ENCODE measurements at places on chromosomes 3 and 15. TPM values are rescaled to one million over a fixed set of nuclear protein-coding genes. Genes with fewer than 3 reads are reported as not detected.

MINAR1 gene
- total RNA-seq, result 0.50 TPM

KLHL40 gene
- total RNA-seq, result 0.17 TPM

SLC51A gene
- not detected for total RNA-seq

BFSP2 gene
- not detected for total RNA-seq

CLDN18 gene
- 0.40 TPM for total RNA-seq

DUOXA1 gene
- not detected for total RNA-seq

SLC2A2 gene
- not detected for total RNA-seq

CHRNA5 gene
- 0.99 TPM for total RNA-seq

SPINK8 gene
- not detected for total RNA-seq

TRPM1 gene
- total RNA-seq, result not detected

SAMD7 gene
- not detected for total RNA-seq

PARP6 gene
- total RNA-seq, result 57.4 TPM

GCNT3 gene
- total RNA-seq, result not detected

RBP2 gene
- total RNA-seq, result not detected

PCOLCE2 gene
- 53.6 TPM for total RNA-seq

CLEC3B gene
- 47.1 TPM for total RNA-seq

CDC25A gene
- 0.97 TPM for total RNA-seq

ACKR2 gene
- total RNA-seq, result 2.5 TPM

TOP2B gene
- 106 TPM for total RNA-seq

MME gene
- total RNA-seq, result 3.6 TPM

- no peak for DNase-seq
Measured at GRCh38 chr3:13867732-13868131, 12.1 kb downstream of the WNT7A start.

DNA sequence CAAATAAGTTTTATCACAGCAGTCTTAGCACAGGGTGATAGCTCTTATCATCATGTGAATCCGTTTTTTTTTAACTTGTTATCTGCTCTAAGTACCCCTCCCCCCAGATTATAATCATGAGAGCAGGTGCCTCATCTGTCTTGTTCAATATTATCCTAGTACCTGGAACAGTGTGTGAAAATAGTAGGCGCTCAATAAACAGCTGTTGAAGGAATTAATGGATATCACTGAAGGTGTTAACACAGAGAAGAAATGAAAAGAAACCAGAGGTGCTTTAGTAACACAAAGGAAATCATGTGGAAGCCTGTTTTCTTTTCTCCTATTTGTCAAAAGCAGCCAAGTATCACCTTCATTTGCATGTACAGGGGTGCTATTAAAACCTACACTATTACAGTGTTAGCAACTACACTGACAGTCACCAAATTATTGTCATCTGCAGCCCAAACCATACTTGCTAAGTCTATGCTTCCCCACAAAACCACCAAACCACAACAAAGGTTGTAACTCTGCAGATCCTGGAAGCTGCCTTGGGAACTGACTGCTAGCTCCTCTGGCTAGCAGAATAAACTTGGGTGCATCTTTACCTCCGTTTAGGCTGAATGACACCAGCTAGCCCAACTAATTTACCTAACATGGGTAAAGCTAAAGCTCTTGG is 2.9 kb downstream of the XPC start:
- DNase-seq, result no peak

DNA sequence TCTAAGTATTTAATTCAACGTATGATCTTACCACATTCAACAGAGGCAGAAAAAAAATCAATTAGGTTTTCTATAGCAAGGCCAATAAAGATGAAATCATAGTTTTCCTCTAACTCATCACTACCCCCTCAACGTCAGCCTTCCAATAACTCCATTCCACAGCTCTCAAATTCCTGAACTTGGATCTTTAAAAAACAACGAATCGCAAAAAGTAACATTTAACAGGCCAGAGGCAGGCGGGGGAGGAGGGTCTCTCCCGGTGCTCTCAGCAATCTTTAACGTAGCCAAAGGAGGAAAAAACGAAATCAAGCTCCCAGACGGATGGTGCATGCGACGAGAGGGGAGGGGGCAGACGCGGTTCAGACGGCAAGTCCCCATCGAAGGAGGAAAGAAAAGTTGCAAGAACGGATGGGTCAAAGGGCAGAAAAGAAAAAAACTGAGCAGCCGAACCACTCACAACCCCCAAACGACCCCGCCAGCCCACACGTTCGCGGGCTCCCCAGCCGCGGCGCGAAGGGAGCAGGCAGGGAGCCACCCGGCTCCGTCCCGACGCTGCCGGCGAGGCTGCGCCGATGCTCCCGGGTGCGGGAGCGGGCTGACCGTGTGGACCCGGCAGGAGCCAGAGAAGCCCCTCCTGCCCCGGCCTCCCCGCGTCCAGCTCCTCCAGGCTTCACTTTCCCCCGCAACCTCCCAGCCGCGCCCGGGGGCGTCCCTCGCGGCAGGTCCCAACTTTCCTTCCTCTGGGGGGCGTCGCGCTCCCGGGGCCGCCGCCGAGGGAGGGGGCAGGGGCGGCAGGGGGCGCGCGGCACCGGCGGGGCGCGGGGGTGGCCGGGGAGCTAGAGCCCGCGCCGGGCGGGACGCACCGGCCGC is 703 bp downstream of the PEAK1 start:
- DNase-seq, result no peak

DNA sequence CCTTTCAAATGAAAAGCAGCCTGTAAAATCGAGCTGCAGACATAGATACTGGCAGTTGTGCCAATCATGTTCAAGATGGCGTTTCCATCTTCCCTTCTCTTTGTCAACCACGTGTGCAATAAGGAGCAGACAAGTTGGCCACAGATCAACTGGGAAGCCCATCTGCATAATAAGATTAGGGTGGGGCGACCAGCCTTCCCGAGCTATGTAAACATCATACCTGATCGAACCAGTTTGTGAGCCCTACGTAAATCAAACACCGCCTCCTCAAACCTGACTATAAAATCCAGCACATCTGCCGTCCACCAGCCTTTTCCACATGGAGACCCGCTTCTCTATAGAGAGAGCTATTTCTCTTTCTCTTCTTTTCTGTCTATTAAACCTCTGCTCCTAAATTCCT is 37.2 kb downstream of the TRIM42 start:
- DNase-seq, result no peak

GRCh38 chr3:159170436-159171003 is 368.7 kb downstream of the MFSD1 start:
- no peak for DNase-seq

DNA sequence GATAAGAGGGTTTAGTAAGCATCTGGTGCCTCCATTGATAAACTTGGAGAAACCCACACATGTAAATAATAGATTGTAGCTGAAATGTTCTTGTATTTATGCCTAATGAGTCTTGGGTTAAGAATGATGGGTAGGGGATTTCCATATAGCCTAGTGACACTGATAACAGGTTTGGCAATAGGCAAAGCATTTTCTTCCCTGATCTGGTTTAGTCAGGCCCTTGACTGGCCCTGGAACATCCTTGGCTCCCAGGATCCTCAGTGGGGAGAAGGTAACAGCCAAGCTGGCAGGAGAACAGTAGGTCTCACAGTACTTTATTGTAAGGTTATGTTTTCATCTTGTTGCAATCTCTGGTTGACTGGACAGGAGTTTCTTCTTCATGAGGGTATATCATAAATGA is 228.4 kb downstream of the DIPK2A start:
- no peak for DNase-seq

- DNase-seq, result no peak
Measured at GRCh38 chr3:50138266-50139200, 16.6 kb upstream of the SEMA3F start.

DNA sequence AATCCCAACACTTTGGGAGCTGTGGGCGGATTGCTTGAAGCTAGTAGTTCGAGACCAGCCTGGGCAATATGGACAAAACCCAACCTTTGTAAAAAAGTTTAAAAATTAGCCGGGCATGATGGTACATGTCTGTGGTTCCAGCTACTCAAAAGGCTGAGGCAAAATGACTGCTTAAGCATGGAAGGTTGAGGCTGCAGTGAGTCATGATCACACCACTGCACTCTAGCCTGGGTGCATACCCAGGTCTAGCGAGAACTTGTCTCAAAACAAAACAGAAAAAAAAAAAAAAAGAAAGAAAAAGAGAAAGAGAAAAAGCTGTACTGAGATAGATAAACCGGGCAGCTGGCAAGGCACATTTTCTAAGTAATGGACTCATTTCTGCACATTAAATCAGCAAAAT is 10.6 kb downstream of the ARPP19 start:
- no peak for DNase-seq

DNA sequence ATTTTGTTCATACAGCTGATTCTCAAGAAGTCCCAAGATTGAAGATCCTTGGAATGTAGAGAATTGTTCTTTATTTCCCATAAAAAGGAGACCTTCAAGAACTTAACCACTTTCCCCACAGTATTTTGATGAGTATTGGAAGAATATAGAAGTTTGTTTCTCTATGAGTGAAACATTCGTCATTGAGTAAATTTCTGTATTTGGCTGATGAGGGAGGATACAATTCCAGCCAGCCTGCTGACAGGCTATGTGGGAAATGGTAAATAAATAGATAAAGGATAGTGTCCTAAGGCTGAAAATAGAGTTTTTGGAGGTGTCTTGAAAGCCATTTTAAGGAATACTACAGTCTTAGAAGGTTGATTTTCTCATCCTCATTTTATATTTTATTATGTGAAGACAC is 1076.1 kb downstream of the ROBO2 start:
- DNase-seq, result no peak

- no peak for DNase-seq
Measured at GRCh38 chr3:141642215-141642614, 95.9 kb upstream of the RNF7 start.

DNA sequence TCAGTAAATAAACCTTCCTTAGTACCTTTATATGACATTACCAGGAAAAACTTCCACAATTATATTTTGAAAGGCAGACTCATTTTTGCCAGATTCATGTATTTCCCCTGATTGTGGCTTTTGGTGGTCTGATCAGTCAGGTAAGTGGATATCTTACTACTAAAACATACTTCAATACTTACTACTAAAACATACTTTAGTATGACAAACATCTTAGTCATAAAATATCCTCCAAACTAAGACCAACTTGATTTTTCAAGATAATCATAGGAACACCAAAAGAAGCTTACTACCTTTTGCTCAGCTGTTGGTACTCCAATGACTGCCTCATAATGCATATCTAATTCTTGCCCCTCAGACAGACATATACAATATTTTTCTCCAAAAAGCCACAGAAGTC is 9.3 kb downstream of the TJP1 start:
- no peak for DNase-seq

DNA sequence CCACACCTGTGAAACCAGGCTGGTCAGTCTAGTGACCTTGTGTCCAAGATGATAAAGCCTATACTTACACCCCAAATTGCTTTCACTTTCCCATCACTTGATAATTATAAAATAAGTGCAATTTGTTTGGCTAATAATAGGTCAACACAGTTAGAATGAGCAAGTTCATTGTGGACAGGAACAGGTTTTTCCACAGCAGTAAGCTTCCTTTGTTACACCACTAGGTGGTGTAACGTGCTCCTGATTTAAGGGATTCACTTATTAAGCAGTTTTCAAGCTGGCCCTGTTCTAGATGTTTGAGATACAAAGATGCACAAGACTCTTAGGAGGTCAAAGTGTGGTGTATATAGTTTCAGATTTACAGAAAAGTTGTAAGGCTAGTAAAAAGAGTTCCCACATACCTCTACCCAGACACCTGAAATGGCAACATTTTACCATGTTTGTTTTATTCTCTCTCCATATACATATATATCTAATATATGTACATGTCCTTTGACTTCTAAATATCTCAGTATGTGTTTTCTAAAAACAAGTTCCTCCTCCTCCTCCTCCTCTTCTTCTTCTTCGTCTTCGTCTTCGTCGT is 6.8 kb upstream of the MFSD1 start:
- DNase-seq, result no peak

GRCh38 chr3:179309225-179310078 is 13.4 kb upstream of the ZNF639 start:
- no peak for DNase-seq

DNA sequence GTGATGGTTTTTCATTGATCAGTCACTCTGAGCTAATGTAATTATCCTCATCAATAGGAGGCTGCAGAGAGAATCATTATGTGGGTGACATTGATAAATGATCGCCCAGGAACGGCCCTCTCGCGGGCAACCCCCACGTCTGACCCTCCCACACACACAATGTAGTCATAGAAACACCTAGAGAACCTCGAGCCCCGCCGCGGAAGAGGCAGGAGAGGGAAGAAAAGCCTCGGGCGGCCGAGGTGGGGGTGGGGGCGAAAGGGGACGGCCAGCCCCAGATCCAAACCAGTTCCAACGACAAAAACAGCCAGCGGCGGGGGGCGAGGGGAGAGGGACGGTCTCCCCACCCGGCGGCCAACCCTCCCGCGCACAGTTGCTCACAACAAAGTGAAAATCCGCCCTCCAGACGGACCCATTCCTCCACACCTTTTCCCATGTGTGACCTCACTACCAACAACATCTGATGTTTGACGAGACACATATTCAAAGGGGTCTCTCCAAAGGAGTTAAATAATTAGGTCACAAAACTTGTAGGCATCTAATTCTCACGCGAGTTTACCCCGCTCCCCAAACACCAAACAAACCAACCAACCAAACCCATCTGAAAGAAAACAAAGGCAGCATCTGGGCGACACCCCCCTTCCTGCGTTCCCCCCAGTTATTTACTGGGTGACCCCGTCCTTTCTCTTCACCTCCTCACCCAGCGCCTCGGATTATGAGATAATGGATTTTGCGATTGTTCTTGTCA is 213.0 kb downstream of the MEIS2 start:
- no peak for DNase-seq

GRCh38 chr3:183641882-183642281 is 6.5 kb downstream of the KLHL24 start:
- no peak for DNase-seq

DNA sequence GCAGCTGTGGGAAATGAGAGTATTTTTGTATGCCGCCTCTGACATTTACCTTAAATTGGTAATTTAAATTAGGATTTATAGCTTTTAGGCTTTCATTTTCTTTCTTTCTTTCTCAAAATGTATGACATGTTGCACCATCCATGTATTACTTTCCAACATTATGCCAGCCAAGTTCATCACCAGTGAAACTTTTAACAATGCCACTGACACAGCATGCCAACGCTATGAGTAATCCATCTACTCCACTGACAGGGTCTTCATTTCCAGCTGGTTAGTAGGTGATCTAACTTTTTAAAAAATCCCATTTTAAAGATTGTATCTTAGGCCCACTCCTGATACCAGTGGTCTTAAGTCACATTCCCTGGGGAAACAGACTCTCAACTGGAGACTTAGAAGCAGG is 21.8 kb upstream of the CLDN16 start:
- no peak for DNase-seq
